Esophagus muscularis mucosa (tissue), 4 donors: ENCODE measurements at places on chromosomes 7 and 10. TPM values are rescaled to one million over a fixed set of nuclear protein-coding genes. Genes with fewer than 3 reads are reported as not detected.
A peak's percentile ranks its signal among the peaks of the same experiment; 100 is the strongest.

- H3K27ac ChIP-seq: no peak overlapping the region
- DNase-seq: peak; percentile 89
- H3K27me3 ChIP-seq: no peaks in the 10 kb centered on the region
- H3K4me1 ChIP-seq: peaks cover 5% of the 10 kb centered on the region
- H3K36me3 ChIP-seq: no peaks in the 10 kb centered on the region
Observed at GRCh38 chr10:46251857-46252847, 34.6 kb upstream of the ANTXRL start.

The ZNF735 gene
- not detected for total RNA-seq

DNA sequence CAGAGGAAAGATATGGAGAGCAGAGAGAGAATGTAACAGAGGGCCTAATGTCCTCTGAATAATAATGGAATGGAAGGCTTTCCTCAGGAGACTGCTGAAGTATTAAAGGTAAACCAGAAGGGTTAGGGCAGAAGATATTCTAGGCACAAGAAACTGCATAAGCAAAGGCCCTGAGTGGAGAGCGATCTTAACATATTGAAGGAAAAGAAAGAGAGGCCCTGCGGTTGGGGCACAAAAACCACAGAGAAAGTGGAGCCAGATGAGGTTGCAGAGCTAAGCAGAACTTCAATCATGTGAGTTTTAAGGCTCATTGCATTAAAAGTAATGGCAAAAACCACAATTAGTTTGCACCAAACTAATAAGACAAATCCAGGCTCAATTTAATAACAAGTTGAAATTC lies 115.8 kb upstream of the VSTM2A start:
- no peak for DNase-seq
- H3K4me3 ChIP-seq: no peak overlapping the region
- no peak overlapping the region for H3K27ac ChIP-seq

DNA sequence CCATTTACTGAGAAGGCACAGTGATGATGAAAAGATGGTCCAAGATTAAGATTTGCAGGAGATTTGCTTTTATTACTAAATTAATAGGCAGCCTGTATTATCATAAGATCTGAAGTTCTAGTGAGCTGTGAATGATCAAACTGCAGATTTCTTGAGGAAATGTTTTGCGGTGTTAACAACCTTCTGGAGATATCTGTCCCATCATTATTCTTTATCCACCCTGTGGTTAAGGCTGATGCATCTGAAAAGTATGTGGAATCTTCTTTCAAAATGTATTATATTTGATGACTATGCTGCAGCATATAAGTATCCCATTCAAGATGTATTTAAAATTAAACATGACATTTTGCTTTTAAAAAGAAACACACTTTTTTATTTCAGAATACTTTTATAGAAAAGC lies 150.3 kb downstream of the POLR1F start:
- H3K27ac ChIP-seq: no peak overlapping the region
- H3K4me3 ChIP-seq: no peak overlapping the region
- no peaks in the 10 kb centered on the region for H3K27me3 ChIP-seq
- DNase-seq: no peak
- no peaks in the 10 kb centered on the region for H3K36me3 ChIP-seq

GRCh38 chr7:138092486-138093028 lies 16.3 kb downstream of the AKR1D1 start:
- H3K27ac ChIP-seq: no peak overlapping the region
- no peaks in the 10 kb centered on the region for H3K36me3 ChIP-seq
- H3K4me1 ChIP-seq: no peaks in the 10 kb centered on the region
- H3K4me3 ChIP-seq: no peak overlapping the region
- no peaks in the 10 kb centered on the region for H3K27me3 ChIP-seq

GRCh38 chr7:27187475-27188385 lies 2.7 kb upstream of the HOXA11 start:
- H3K36me3 ChIP-seq: no peaks in the 10 kb centered on the region
- peaks cover 15% of the 10 kb centered on the region for H3K27me3 ChIP-seq
- DNase-seq: no peak
- H3K27ac ChIP-seq: no peak overlapping the region
- peaks cover 64% of the 10 kb centered on the region for H3K4me1 ChIP-seq

DNA sequence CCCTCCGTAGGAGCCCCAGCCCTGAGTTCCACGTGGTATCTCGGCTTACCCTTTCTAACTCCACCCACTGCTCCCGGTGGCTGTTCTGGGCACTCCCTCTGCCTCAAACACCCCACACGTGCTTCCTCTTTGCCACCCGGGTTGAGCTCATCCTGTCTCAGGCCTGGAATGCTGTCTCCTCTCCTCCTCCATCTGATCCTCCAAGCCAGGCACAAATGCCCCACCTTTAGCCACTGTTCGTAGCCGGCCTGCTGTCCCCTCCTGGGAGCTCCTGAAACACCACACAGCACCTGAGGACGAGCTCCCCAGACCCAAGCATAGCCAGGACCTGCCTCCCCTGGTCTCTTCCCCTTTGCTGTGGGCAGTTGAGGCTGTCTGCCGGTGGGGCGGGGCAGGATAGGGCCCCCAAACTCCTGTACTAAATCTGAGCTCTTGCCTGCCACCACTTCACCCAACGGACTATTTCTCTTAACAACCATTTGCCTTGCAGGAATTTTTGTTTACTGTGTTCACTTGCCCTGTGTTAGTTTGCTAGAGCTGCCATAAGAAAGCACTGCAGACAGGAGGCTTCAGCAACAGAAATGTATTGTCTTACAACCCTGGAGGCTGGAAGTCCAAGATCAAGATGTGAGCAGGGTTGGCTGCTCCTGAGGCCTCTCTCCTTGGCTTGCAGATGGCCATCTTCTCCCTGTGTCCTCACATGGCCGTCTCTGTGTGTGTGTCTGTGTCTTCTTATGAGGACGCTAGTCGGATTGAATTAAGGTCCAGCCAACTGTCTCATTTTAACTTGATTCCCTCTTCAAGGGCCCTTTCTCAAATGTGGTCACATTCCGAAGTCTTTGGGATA lies 58.3 kb upstream of the SHH start:
- H3K4me3 ChIP-seq: no peak overlapping the region
- DNase-seq: peak; percentile 66
- H3K36me3 ChIP-seq: no peaks in the 10 kb centered on the region
- H3K27me3 ChIP-seq: no peaks in the 10 kb centered on the region

- no peak for DNase-seq
- H3K4me3 ChIP-seq: no peak overlapping the region
- no peaks in the 10 kb centered on the region for H3K36me3 ChIP-seq
- H3K4me1 ChIP-seq: peaks cover 69% of the 10 kb centered on the region
- H3K27ac ChIP-seq: peak overlapping the region; percentile 98
- H3K27me3 ChIP-seq: no peaks in the 10 kb centered on the region
Observed at GRCh38 chr10:132626019-132626760, 88.6 kb downstream of the INPP5A start.

GRCh38 chr7:70047891-70048448 lies 449.7 kb downstream of the AUTS2 start:
- no peak overlapping the region for H3K4me3 ChIP-seq
- H3K36me3 ChIP-seq: no peaks in the 10 kb centered on the region
- DNase-seq: no peak
- no peak overlapping the region for H3K27ac ChIP-seq
